GM23248 (cell line): ENCODE measurements at places on chromosomes 11 and 22. TPM values are rescaled to one million over a fixed set of nuclear protein-coding genes. Genes with fewer than 3 reads are reported as not detected.
A peak's percentile ranks its signal among the peaks of the same experiment; 100 is the strongest.

The TNNI2 gene
- not detected in 2 replicates for polyA plus RNA-seq

The MMP12 gene
- 0.19 and 0.41 TPM in 2 replicates for polyA plus RNA-seq

DNA sequence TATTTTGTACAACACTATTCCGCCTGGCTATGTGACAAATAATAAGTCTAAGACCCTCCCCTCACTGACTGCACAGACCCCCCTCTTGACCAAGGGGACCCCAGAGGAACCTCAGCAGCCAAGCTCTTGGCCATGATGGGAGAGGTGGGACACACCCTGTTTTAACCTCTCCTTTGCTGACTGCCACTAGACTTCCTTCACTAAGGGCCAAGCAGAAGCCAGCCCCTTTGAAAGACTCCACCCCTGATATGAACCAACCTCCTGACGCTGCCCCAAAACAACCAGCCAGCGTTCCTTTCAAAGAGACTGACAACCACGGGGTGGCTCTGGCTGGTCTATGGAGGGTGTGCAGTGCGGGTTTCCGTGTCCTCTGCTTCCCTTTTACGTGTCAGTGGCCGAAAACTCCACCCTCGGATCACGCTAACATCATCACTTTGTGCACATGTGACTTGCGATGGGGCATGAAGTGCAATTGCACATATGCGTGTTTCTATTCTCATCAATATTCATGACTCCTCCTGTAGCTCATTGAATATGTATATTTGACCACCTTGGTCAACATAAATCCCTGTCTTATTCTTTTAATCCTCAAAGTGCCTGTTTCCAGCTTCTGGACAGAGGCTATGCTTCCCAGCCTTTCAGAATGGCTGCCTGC lies 643.9 kb downstream of the TBC1D22A start:
- DNase-seq = no peak

The CNGA4 gene
- not detected in 2 replicates for polyA plus RNA-seq

- DNase-seq = no peak
Measured at GRCh38 chr11:100141201-100141600, 545.9 kb upstream of the ARHGAP42 start.

- DNase-seq = no peak
Measured at GRCh38 chr11:95736355-95736754, 53.2 kb downstream of the FAM76B start.

DNA sequence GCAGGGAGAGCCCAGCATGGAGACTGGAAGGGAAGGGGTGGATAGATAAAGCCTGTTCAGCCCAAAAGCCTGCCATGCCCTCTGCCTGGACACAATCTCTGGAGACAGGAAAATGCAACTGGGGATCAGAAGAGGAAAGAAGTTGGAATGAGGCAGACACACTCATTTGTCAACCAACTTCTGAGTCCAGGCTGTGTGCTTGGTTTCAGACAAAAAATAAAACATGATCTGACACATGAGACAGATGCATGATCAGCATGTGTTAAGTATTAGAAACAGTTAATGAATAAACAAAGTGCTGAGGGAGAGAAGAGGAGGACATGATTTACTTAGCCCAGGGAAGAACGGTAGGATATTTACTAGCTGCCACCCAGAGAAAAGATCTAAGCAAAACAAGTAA lies 839 bp downstream of the LRRN4CL start:
- peak; percentile 47 for DNase-seq

The OR5A2 gene
- not detected in 2 replicates for polyA plus RNA-seq

The FIBP gene
- polyA plus RNA-seq = 200 and 203 TPM in 2 replicates

- DNase-seq = no peak
Measured at GRCh38 chr11:36488096-36488495, 22.0 kb downstream of the TRAF6 start.

DNA sequence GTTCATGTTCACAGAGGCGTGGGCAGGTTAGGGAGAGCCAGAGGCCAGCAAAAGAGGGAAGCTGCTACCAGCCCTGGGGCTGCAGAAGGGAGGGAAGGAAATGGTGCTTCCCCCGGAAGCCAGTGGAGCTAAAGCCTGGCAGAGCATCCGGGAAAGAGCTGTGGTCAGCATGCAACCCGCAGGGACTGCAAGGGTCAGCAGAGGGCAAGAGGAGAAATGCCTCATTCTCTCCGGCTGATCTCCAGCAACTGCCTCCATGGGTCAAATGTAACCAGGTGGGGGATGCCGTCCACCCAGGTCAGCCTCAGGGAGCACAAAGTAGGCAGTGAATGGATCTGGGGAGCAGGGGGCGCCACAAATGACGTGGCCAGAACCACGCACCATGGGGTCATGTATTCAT lies 36.9 kb upstream of the PRR5 start:
- DNase-seq = no peak

DNA sequence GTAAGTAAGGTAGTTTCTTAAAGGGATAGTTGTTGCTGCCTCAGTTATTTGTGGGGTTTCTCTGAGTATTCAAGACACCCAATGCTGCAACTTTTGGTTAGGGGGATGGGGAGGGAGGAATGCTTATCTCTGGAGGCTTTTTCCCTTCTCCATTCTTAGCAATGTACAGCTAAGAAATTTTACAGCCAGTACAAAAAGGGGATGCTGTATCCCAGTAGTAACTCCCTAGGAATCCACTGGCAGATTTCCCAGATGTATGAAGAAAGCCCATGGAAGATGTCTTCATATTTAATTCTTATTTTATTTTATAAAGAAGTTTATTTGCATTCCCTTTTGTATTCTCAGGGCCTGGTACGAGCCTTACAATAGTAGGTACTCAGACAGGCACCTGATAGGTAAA lies 154.8 kb downstream of the ENTHD1 start:
- peak; percentile 62 for DNase-seq

DNA sequence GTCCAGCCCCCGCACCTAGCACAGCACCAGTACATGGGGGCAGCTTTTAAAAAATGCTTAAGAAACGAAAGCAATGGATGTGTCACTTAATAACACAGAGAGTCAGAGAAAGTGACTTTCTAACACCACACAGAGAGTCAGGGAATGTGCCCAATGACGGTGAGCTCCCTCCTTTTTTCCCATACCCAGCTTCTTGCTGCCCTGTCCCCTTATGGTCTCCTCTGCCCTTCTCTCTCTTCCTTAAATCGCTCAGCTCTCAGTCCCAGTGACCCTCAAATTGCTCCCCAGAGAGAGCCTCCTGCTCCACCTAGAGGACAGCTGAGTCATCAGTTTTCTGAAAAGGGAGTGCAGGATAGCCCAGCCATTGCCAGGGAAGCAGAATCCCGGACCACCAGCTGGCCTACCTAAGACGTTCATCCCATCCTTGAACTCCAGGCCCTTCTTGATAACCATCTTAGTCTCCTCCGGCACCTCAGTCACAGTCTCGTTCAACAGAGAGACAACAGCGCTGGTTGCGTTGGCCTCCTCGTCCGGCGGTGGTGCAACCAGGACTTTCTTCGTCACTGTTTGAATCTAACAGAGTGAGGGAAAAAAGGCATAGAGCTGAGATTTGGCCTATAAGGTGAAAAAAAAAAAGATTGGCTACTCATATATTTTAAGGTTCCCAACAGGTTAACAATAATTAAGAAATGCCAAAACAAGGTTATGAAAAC lies 113.5 kb downstream of the SLC1A2 start:
- peak; percentile 50 for DNase-seq

DNA sequence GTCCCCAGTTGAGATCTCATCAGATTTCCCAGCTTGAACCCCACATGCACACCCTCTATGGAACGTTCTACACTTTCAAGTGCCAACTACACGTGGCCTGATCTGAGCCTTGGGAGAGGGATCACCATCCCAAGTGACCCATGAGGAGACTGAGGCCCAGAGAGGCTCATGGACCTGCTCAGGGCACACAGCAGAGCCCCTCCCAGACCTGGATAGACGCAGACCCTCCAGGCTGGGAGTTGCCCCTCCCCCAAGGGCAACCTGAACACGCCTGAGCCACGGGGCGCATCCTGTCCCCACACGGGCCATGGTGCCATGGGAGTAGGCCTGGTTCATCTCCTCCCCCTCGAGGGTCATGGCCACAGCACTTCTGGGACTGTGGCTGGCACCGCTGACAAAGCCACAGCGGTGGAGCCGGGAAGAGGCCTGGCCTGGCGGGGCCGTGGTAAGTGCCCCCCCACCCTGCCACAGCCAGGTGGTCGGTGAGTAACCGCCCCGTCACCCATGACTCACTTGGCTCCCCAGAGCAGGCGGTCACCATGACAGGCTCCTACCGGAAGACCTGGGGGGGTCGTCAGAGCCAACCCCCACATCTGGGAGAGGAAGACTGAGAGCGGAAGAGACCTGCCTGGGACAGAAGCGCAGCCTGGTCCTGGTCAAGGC lies 8.1 kb downstream of the WNT7B start:
- DNase-seq = peak; percentile 80
